ENCODE measurements at places on chromosomes 12 and 14.

DNA sequence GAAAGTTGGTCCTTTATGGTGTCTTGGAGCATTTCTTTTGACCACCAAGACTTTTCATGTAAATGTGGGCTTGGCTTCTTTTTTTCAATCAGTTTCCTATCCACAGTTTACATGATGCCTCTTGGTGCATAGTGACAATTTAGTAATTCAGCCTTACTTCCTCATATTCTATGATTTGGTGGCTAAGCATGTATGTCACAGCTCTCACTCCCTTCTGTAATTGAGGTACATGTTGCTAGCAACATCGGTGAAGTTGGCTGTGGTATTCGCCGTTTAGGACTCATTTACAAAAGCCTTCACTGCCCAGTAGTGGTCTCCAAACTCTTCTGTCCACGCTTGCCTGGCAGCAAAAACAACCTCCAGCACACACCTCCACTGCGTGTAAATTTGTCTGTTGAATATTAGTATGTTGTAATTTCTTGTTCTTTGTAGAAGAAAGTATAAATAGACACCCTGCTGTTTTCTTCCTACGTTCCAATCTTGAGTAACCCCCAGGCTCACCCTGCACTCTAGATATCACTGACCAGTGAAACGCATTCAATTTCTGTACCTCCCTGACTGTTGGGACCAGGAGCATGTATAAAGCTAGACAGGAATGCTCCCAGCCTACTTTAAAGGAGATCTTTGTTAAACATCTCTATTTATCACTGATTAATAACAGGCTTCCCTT, 90.4 kb downstream of the PPP2R5C start:
- no peak for DNase-seq

DNA sequence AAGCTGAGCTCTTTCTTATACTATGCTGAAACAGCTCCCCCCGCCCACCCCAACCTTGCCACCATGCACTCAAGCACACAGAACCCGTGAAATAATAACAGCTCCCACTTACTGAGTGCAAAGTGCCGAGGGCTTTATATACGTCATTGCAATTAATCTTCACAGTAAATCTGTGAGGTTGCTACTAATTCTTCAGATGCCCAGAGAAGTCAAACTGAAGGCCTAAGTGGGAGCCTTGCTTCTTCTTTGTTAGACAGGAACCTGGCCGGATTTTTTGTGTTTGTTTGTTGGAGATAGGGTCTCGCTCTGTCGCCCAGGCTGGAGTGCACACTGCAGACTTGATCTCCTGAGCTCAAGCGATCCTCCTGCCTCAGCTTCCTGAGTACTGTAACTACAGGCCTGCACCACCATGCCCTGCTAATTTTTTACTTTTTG, 34.0 kb downstream of the VCPKMT start:
- DNase-seq: peak; percentile 47

- DNase-seq: no peak
Measured at GRCh38 chr12:98770230-98770629, 125.1 kb downstream of the APAF1 start.

DNA sequence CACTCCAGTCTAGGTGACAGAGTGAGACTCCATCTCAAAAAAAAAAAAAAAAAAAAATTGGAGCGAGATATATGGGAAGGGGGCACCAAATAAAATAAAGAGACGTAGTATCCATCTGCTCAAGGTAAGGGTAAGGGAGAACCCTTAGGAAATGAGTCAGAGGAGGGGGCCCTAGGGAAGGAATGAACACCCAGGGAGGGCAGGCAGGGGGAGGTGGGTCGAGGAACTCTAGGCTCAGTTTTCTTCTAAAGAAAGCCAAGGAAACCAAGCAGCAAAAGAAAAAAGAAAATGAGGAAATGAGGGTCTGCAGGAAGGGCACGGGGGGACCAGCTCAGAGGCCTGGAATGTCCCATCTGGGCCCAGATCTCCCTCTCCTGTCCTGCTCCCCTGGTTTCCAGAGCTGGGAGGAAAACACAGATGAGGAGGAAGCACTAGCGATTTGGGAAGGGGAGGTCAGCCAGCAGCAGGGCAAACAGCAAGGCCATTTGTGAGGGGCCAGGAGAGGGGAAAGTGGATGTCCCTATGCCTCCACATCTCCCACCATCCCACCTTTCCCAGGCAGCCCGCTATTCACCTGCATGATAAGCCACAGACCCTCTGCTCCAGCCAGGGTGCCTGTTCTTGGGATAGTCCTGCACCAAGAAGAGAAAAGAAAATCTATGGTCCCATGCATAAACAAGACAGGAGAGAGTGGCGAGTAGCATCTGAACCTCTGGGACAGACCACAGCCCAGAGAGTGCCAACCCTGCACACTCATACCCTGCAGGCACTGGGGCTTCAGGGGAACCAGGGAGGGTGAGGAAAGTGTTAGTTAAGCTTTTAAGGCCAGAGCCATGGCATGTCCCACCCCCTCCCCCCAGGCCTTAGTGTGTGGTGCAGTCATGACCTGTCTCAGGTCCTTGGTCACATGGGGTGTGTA, 11.9 kb downstream of the SPRYD3 start:
- no peak for DNase-seq

DNA sequence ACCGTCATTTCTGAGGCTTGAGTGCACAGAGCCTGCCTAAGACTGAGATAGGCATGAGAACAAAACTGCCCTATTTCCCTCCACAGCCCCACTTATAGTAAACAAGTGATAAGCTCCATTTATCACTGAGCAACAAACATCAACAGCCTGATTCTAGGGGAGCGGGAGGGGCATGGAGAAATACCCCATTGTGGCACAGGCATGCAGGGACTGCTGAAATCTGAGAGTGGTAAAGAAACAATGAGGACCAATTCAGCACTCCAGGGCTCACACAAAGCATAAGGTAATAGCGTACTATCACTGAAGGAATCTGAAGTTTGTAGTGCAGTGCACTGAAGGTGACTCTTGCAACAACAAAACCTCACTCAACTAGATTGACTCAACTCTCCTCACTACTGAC, 186.7 kb downstream of the ANO2 start:
- DNase-seq: no peak

DNA sequence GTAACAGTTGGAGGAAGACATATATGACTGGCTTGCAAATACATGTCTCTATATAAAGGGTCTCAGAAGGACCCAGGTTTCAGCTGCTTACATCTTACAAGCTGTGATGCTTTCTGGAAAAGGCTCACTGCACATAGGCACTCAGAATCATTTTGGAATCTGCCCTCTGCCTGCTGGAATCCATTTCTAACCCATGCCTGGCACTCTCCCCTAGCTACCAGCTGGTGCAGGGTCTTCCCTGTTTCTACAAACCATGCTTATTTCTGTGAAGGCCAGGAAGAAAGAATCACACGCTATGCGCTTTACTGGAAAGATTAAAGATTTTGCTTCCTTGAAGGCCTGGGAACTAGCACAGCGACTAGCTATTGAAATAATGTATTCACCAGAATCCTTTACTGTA, 151.3 kb downstream of the DICER1 start:
- no peak for DNase-seq

GRCh38 chr12:50659690-50660424, 104.0 kb upstream of the ATF1 start:
- DNase-seq: no peak

- no peak for DNase-seq
Measured at GRCh38 chr14:72582582-72582981, 311.3 kb downstream of the DPF3 start.

GRCh38 chr12:71958056-71958455, 19.4 kb downstream of the TPH2 start:
- DNase-seq: no peak

- no peak for DNase-seq
Measured at GRCh38 chr12:2495417-2496112, 299.2 kb upstream of the FKBP4 start.

- DNase-seq: no peak
Measured at GRCh38 chr12:119959435-119959834, 29.6 kb upstream of the BICDL1 start.

DNA sequence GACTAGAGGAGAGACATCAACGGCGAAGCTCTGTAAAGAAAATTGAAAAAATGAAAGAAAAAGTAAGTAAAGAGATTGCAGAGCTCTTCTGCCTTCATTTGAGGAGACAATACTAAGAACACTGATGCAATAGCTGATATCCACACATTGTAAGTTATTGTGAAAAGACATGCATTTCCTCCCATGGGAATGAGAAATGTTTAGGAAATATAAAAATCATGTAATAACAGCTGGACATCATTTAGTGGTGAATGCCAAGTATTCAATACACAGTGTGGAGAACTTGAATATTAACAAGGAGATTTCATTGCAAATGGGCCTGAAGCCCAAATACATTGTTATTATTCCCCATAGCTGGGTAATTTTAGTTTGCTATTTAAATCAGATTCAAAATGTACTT, 179.2 kb downstream of the KICS2 start:
- no peak for DNase-seq

- DNase-seq: no peak
Measured at GRCh38 chr14:106174206-106174605, 647.8 kb downstream of the TMEM121 start.

DNA sequence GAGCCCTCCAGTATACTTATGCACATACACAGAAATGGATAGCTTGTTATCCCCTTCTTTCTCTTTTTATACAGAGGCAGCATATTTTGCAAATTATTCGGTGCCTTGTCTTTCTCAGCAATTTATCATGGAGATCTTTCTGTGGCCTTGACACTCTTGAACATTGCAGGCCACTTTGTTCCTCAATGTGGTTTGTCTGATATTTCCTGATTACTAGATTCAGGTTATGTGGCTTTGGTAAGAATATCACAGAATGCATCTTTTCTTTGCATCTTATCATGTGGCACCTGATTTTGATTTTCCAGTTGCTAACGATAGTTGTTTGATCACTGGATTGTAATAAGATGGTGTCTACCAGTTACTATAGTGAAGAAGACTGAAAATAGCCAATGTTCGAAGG, 7.1 kb upstream of the SNRPF start:
- DNase-seq: no peak

DNA sequence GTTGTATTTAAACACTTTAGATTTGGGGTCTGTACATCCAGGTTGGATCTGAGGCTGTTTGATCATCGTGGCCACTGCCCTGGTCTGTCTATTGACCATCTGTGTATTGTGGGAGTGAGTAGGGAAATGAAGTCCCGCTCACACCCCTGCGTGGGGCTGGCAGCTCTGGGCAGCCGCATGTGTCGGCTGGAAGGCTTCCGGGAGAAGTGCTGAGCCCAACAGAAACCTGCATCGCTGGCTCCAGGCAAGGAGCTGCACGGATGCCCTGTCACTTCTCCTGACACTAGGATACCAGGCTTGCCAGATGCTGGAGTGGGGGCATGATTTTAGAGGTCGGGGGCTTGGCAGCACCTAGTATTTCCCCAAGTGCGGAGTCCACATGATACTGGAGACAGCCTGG, 93.6 kb downstream of the PHETA1 start:
- DNase-seq: no peak

DNA sequence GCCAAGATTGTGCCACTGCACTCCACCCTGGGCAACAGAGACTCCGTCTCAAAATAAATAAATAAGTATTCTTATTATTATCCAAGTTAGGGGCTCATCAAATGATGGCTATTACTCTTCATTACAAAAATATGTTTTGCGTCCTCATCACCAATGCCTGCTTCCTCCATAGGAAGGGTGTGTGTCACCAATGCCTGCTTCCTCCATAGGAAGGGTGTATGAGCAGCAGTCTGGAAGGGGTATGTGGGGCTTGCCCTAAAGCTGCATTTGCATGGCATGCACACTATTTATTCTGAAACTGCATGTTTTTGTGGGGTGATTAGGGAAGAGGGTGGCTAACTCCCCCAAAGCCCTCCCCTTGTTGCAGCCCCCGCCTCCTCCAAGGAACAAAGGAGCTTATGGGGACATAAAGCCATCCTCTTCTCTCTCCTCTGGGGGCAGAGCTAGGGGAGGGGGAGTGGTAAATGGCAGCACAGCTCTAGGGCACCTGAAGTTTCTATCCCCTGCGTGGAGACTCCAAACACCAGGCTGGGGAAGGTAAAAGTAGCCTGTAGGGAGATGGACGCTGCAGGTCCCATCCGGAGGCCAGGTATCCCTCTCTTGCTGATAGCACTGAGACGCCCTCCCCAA, 1.3 kb downstream of the CAMKK2 start:
- no peak for DNase-seq

DNA sequence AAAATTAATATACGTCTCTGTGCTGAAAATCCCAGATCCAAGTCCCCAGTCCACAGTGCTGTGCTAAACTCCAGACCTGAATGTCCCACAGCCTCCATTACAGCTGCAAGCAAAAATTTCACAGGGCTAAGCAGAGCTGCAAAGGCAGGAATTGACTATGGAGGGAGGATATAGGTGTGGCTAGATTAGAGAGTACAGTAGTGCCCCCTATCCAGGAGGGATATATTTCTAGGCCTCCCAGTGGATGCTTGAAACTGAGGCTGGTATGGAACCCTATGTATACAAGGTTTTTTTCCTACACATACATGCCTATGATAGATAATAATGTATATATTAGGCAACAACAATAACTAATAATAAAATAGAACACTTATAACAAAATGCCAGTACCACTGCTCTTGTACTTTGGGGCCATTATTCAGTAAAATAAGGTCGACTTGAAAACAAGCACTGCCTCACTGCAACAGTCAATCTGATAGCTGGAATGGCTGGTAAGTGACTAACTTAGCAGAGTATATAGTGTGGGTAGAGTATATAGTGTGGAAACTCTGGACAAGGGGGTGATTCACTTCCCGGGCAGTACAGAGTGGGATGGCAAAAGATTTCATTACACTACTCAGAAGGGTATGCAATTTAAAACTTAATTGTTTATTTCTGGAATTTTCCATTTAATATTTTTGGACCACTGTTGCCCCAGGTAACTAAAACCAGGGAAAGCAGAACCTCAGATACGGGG, 82.7 kb downstream of the C14orf132 start:
- no peak for DNase-seq

DNA sequence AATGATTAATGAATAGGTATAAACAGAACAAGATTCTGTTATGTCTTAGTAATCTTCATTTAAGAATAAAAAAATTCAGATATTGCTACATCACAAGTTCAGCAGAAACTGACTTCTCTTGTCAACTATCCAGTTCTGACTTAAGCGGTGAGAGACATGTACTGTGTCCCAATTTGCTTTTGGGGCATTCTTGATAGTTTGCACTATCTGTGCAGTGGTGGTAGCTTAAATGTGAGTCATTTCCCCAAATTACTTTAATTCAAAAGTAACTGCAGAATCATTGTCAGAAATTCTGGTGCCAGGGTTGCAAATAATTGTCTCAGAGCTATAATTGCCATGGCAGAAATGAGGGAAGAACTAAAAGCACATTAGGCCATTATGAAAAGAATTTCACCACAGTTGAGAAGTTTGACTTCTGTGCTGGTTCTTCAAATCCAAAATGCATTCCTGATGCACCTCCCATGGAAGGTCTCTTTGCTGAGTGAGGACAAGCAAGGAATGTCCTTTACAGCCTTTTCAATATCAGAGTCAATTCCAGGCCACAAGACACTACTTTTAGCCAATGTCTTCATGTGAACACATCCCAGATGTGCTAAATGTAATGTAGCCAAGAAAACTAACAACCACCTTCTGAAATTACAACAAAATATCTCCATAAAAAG, 304.7 kb downstream of the SSPN start:
- no peak for DNase-seq

GRCh38 chr12:42128327-42128726, 16.3 kb downstream of the GXYLT1 start:
- no peak for DNase-seq

Data from stimulated activated CD8-positive, alpha-beta memory T cell treated with anti-CD3 and anti-CD28 coated beads, Interleukin-4, amount 100 ng/mL, for 24 hours (primary cell).